ENCODE measurements at places on chromosomes 6 and 20.

GRCh38 chr6:101296169-101296960, 97.1 kb upstream of the GRIK2 start:
- no peak for DNase-seq

- no peak for DNase-seq
These were observed 10.6 kb upstream of the TTPAL start for GRCh38 chr20:44465001-44465560.

- DNase-seq, result no peak
These were observed 1.6 kb downstream of the GNAS start for GRCh38 chr20:58853976-58854637.

DNA sequence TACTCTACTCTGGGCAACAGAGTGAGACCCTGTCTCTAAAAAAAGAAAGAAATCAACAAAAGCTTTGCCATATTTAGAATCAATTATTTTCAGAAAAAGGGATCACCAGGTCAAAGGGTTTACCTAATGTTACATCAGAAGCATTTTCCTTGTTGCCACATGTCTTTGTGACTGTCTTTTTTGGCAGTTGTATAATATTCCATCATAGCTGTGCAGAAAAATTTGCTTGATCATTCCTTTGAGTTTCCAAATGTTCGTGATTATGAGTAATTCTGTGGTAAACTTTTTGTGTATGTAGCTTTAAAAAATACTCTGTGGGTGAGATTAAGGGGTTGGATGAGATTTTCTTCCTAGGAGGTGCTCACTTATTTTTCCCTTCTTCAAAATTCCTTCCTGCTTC, 26.4 kb downstream of the PNPLA1 start:
- no peak for DNase-seq

GRCh38 chr20:4837760-4838159, 116.1 kb downstream of the PRND start:
- no peak for DNase-seq

- DNase-seq, result no peak
These were observed 81.5 kb upstream of the EDN1 start for GRCh38 chr6:12208673-12209072.

- DNase-seq, result no peak
These were observed 107.8 kb upstream of the CITED2 start for GRCh38 chr6:139482287-139482686.

DNA sequence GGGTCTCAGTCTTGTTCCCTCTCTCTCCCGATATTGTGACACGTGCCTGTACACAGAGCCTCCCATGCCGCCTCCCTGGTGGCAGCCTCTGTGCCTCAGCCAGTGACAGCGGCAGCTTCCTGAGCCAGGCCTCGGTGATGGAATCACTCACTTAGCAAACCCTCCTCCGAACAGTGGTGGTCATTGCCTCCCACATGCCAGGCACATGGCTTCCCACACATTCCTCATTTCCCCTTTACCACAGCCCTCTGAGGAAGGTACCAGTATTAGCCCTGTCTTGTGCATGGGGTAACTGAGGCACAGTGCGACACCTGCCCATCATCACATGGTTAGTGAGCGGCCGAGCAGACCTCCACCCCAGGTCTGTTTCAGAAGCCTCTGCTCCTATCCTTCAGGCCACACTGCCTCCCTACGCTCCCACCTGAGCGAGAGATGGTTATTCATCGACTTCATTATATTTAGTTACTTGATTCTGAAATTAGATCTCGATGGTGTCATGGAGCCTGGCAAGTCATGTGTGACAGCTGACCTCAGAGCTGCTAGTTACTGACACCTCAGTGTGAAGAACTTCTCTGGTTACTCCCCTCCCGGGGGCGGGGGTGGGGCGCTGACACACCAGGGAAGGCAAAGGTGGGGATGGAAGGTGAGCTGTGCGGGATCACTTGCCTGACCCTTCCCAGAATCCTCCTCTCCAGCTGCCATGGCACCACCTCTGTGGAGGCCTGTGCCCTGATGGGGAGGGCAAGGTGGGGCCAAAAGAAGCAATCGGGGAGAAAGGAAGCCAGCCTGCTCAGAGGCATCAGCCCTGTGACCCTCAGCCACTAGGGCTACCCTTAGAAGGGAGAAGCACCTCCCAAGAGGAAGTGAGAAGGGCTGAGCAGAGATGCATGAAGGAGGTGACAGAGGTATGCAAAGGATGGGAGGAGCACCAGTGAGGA, 17.9 kb downstream of the MDGA1 start:
- no peak for DNase-seq

- DNase-seq, result peak; percentile 3
These were observed 504 bp downstream of the SNTA1 start for GRCh38 chr20:33443006-33443511.

DNA sequence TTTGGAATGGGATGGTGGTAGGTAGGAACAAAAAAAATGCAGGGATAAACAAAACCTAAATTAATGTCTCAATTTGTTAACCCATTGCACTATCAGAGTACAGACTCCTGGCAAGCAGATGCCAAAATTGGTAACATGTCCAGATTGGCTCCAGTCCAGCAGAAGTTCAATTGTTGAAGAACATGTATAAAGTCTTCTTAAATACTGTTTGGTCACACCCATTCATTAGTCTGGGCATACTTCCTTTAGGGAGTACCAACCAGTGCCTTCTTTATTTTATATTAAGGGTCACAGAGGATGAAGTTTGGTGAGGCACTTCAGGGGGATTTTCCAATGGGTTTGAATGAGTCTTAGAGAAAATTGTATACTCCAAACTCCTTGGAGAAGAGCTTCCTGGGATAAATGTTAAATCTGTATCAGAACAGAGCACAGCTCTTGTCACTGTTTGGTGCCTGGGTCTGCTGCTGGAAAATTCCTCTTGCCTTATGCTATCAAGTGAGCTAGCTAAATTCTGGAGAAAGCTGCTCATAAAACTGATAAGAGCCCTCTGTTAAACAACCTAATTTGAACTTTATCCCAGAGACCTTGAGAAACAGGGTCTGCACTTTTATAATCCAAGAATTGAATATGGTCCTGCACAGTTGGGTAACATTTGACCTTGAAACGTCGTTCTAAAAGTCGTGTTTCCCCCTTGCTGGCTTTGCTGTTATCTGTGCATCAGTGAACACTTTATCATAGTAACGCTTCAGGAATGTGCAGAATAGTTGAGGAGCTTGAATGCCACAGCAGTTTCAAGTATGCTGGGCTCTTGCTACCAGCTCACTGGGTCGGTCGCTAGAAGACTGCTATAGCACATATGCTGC, 334.1 kb upstream of the CITED2 start:
- DNase-seq, result no peak

- DNase-seq, result no peak
These were observed 53.0 kb downstream of the FARS2 start for GRCh38 chr6:5314191-5314865.

- DNase-seq, result peak; percentile 31
These were observed 621 bp downstream of the NOL7 start for GRCh38 chr6:13615792-13616120.

GRCh38 chr6:96652552-96652951, 89.6 kb downstream of the FHL5 start:
- no peak for DNase-seq

DNA sequence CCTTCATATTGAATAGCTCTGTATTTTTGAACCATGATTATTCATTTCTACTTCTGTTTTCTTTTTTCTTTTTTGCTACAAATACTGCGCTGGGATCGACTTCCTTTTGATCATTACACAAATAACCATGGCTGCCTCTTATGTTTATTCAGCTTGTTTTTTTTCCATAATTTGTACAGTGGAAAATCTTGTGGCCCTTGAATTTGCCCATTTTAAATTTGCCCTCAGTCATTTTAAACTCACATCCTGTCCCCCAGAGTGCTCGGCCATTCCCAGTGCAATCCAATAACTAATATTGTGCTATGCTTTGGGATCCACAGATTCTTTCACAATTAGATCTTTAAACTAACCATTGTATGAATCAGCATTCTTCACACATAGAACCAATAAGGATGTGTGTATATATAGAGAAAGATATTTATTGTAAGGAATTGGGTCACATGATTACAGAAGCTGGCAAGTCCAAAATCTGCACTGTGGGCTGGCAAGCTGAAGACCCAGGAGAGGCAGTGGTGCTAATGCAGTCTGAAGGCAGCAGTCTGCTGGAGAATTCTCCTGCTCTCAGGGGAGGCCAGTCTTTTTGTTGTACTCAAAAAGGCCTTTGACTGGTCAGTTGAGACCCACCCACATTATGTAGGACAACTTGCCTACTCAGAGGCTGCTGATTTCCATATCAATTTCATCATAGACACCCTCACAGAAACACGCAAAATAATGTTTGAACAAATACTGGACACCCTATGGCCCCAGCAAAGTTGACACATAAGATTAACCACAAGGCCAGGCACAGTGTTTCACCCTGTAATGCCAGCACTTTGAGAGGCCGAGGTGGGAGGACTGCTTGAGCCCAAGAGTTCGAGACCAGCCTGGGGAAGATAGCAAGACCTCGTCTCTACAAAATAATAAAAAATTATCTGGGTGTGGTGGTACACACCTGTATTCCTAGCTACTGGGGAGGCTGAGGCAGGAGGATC, 147.1 kb downstream of the MTHFD1L start:
- DNase-seq, result no peak
